ENCODE measurements at places on chromosomes 16 and 17.

- no peak for DNase-seq
Measured at GRCh38 chr16:83402160-83402814, 405.5 kb upstream of the HSBP1 start.

DNA sequence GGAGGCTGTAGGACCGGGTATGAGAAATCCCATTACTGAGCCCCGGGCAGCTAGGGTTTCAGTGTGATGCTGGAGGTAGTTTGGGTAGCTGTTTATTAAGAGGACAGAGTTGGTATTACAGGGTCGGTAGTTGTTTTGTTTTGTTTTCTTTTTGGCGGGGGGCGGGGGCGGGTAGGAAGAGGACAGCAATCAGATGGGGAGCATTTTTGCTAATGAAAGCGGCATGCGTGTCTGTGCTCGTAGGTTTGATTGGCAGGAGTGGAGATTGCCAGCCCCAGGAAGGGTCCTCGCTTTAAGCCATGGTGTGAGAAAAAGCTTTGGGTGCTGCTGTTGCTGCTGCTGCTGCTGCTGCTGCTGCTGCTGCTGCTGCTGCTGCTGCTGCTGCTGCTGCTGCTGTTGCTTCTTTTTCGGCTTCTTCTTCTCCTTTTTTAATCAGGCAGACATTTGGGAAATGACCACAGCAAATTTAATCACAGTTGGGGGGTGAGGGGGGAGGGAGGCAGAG, 498.5 kb upstream of the ZFHX3 start:
- DNase-seq: no peak

- DNase-seq: peak; percentile 98
Measured at GRCh38 chr16:56931892-56932720, at the start of gene HERPUD1. HERPUD1 (plus strand) TSS chr16:56932142; CDS start chr16:56932245, 103 bp downstream.

DNA sequence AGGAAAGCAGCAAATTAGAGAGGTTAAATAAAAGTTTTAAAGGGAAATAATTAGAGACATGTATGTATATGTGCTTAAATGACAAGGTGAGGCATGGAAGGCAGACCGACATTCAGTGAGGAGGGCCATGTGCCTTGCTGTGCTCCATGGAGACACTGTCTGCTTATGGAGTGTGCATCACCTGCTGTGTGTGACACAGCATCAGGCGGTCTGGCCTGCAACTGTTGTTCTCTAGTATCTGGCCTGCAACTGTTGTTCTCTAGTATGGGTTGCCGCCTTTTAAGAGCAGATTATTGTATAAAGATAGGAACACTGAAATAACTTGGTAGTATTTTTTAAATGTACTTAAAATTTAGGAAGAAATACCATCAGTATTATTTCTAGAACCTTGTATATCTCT, 225.1 kb downstream of the LGALS9B start:
- DNase-seq: no peak

- DNase-seq: no peak
Measured at GRCh38 chr17:66830451-66830850, 4.5 kb upstream of the CACNG5 start.

DNA sequence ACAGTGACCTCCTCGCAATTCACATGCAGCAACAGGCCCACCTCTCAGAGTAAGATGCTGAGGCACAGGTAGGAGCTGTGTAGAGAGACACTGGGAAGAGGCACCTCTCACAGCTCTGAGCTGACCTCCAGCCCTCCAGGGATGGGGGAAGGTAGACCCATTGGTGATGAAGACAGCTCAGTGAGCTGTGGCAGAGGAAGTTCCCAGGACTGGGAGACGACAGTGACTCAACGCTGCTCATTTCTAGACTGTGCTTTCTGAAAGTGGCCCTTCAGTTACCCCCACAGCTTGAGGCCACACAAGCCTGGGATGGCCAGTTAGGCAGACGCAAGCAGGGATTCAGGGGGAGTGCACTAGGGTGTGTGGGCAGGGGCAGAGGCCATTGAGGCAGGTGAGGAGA, 2073.2 kb downstream of the TP53TG3F start:
- DNase-seq: no peak

Measured in fibroblast of skin of back (primary cell).